ENCODE measurements at places on chromosomes 1 and 21.

DNA sequence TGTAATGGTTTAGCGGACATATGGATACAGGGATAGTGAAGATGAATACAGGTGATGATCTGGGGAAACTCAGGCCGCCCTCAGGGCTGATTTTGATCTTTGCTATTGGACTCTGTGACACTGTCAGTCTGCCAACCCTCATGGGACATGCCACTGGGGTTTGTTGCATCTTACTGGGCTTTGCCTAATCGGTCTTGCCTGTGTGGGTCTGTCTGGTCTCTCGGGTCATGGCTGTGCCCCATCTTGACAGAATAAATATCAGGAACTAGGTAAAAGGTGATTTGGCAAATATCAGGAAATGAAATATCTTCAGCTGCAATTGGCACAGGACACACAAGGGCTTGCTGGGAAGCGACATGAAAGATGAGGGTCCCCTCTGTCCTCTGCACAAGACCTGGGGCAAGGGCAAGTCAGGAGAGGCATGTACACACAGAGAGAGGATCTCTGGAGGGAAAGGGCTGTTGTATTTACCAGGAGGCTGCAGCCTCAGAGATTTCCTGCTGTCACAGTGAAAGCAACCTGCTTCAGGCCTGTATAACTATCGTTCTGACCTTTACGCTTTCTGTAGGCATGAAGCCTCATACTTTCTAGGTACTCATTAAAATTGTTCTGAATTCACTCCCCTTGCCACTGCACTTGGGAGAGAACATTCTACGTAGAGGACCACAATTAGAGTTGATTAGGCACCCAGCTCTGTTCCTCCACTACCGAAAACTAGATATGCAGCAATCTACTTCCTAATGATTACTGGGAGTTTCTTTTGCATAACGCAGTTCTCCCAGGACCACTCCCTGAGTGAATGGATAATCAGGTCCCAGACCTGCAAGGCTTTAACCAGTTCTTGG is 52.0 kb upstream of the GADD45A start:
- DNase-seq: no peak

DNA sequence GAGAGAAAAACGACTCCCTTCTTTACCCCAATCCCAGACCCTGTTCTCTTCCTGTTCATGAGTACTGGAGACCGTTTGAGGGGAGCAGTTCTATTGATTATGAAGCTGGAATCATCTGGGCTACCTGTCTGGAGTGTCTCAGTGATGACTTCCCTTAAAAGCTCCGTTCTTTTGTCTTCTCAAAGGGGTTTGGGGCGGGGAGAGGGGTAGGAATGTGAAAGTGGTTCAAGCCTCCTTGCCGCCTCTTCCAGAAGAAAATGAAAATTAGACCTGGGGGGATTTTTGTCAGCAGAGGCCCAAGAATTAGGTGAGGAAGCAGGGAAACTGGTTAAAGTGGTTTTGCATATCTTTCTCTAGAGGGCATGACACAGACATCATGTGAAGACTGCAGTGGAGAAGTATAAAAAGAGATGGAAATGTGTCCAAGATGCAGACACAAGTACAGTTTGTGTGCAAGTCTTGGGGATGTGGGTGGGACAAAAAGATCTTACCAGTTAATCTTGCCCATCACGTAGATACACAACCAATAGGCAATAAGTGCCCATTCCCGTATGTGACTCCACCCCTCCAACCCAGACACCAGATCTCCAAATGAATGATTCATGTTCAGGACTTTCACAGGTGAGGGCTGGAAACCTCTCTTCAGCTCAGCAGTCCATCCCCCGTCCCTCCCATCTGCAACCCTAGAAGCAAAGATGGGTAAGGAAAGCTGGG is 470 bp upstream of the MTMR11 start:
- no peak for DNase-seq

DNA sequence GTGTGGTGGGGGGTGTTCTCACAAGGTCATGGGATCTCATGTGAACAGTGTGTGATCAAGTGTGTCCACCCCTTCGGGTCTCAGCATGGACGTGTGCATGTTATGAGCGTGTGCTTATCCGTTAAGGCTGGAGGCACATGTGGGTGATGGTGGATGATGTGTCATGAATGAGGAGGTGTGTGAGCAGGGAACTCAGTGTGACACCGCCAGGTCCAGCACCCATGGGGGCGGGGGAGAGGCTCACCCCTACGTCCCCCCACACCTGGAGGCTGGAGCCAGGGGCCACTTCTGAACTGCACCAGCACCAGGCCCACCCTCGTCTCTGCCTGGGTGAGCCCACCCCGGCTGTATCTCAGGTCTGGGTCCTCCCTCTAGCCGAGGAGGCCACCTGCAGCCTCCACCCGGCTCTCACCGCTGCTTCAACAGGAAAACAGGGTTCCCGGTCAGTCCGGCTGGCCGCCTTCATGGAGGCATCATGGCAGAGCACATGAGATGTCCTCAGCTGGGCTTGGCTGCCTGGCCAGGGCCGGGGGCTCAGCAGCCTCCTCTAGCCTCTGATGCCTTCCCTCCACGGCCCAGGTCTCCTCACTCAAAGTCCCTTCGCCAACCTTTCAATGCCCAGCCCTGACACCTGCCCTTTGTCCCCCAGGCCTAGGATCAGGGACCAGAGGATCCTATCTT is 34.2 kb upstream of the C1QA start:
- no peak for DNase-seq

GRCh38 chr1:41041614-41042270 is 20.2 kb upstream of the SLFNL1 start:
- no peak for DNase-seq

- no peak for DNase-seq
Measured at GRCh38 chr1:29753771-29754572, 517.6 kb downstream of the PTPRU start.

DNA sequence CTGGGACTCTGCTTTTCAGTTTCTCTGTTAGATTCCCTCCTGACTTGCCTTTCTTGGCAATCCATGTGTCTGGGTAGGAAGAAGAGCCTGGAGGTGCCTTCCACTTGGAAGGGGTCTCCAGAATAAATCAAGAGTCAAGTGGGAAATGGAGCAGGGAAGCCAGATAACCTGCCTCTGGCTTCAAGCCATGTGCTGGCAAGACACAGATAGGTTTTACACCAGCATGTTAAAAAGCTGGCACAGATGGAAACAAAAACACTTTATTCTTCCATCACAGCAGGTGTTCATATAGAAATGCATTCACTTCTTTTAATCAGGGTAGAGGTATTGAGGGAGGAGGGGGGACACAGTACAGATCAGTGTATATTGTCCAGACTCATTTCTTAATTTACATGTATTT is 356.9 kb upstream of the RUNX1 start:
- DNase-seq: no peak

DNA sequence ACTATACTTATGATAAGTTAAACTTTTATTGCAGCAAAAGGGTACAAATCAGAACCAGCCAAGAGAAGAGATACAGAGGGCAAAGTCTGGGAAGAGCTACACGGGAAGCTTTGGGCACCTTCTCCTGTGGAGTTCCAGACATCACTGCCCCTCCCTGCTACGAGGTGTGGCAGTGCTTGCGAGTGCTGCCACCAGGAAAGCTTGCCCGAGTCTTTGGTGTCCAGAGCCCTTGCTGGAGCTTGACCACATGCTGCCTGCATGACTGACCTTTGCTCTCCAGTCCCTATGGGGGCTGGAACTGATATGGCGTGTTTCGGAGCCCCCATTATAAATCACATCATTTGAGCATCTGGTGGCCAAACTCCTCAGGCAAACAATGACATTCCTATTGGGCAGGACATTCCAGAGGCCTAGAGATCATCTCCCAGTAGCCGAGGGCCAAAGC is 23.4 kb downstream of the PLEKHO1 start:
- DNase-seq: no peak

DNA sequence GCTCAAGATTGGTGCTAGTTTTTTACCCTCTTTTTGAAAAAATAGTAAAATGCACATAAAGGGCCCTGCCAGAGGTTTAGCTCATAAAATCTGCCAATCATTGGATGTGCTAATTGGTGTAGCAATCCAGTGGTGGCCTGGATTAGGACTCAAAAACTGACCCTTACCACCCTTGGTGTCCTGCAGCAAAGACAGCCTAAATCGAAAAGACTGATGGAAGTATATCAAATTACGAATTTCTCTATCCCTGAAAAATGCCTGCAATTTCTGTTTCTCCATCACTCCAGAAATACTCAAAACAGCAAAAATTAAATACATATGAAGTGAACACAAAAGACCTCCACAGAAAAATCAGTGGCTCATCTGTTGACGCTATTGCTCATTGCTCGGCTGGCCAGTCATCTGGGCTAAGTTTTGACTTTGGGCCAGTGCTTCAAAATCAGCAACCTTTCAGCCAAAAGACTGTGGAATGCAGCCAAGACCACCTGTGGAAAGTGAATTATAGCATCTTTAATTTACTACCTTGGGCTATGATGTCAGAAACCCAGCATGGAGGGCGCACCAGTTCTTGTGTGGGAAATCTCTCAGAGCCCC is 30.0 kb downstream of the WLS start:
- DNase-seq: no peak

DNA sequence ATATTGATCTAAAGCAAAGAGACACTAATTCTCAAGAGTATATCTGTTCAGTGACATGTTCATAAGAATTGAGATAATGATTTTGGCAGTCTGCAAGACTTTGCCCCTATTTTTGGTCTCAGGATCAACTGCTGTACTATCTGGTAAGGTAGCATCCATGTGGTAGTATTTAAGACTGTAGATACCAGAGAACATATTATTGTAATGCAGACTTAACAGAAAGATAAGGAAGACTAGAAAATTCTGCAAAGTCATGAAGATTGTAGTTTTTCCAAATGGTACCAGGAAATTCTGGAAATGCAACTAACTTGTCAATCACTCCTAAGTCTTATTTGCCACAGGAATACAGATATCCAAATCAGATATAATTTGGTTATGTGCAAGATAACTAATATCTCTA is 35.1 kb downstream of the RNF2 start:
- DNase-seq: no peak

- no peak for DNase-seq
Measured at GRCh38 chr1:29924017-29924431, 687.7 kb downstream of the PTPRU start.

DNA sequence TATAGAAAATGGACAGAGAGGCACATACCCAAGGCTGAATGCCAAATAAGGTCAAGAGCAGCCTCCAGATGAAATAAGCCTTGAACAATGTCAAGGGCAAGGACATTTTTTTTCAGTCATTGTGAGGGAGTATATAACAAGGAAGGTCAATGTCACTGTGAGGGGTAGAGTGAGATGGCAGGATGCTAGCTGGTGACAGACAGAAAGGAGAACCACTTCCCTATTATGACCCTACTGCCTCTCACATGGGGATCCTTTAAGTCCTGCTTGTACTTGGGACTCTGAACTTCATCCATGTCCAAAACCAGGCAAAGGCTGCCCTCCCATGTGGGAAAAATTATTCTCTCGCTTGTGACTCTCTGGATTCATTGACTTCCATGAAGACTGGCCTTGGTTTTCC is 119.5 kb upstream of the COA6 start:
- DNase-seq: no peak

All from SHP77 treated with DMSO at 0.1 percent for 48 hours (cell line).